ENCODE measurements at places on chromosomes 4 and X.

GRCh38 chrX:8887004-8887403, 85.8 kb upstream of the FAM9A start:
- DNase-seq, result no peak

- no peak for DNase-seq
These were observed 172.5 kb downstream of the HNRNPD start for GRCh38 chr4:82201303-82201702.

- DNase-seq, result no peak
These were observed 63.8 kb upstream of the STS start for GRCh38 chrX:7083468-7084396.

GRCh38 chr4:5412296-5412695, 296.1 kb downstream of the EVC2 start:
- peak; percentile 18 for DNase-seq

DNA sequence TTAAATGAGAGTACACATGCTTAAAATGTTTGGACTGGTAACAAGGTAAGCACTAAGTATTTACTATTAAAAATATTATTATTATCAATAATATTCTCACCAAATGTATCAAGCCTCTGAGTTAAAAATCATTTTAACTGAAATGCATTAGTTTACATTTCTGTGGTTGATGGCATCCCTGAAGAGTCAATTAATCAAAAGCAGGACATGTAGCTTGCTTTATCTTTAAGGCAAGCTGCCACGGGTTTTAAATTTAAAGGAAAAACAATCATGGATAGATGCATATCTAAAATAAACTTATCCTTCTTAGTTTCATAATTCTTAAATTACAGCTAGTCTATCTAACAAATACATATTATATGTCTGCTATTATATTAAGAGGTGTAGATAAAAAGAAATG, 584.8 kb upstream of the INTU start:
- no peak for DNase-seq

GRCh38 chrX:139930916-139931645, 1.8 kb downstream of the ATP11C start:
- DNase-seq, result no peak

DNA sequence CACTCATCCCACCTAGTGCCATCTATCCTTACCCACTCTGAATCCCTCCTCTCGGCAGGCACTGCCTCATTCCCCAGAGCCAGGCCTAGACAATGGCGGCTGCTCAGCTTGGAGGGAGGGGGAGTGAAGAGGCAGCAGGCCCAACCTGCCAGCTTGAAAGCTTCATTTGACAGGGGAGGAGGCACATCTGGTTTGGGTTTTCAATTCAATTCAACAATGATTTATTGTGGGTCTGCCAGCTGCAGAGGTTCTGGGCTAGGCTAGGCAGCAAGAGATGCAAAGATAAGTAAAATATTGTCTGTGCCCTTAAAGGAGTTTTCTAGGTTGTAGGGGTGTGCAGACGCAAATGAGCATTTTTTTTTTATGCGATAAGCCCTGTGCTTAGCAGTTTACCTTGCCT, 58.5 kb downstream of the RTL9 start:
- no peak for DNase-seq

DNA sequence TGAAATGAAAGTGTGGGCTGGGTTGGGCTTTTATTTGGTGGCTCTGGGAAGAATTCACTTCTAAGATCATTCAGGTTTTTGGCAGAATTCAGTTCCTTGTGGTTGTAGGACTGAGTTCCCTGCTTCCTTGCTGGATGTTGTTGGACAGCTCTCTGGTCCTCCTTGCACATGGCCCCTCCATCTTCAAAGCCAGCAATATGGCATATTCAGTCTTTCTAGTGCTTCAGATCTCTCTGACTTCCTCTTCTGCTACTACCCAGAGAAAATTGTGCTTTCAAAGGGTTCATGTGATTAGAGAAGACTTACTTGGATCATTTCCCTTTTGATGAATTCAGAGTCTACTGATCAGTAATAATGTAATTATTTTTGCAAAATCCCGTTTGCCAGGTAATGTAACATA, 12.8 kb upstream of the IGFBP7 start:
- no peak for DNase-seq

- no peak for DNase-seq
These were observed 294 bp downstream of the ATP8A1 start for GRCh38 chr4:42656679-42656943.

- no peak for DNase-seq
These were observed 66.6 kb downstream of the EDNRA start for GRCh38 chr4:147547314-147548056.

- DNase-seq, result no peak
These were observed 26.2 kb downstream of the FGFR3 start for GRCh38 chr4:1819284-1819683.

- no peak for DNase-seq
These were observed 45.2 kb upstream of the UNC5C start for GRCh38 chr4:95594013-95594412.

GRCh38 chr4:141233673-141234072, 13.0 kb downstream of the ZNF330 start:
- no peak for DNase-seq

DNA sequence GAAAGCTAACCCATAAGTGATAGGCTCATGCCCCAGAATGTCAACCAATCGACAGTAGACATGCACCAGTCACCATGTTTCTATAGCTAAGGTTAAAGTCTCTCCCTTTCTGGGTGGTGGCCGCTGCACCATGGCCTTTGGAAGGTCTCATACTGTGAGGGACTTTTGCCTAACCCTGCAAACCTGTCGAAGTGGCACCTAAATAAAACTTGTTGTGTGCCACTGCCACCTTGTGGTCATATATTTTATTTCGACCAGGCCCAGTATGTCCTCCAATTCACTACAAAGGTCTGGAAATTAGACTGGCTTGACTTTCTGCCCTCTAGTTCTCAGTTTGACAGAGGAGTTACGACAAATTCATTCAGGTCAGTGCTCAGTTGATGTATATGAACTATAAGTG, 163.1 kb downstream of the SMARCA1 start:
- no peak for DNase-seq

- DNase-seq, result no peak
These were observed 294.0 kb downstream of the CAMK2D start for GRCh38 chr4:113467581-113467980.

GRCh38 chrX:153387345-153387744, 13.8 kb downstream of the PNMA6E start:
- DNase-seq, result no peak

GRCh38 chr4:86788826-86789225, 60.4 kb downstream of the SLC10A6 start:
- no peak for DNase-seq

DNA sequence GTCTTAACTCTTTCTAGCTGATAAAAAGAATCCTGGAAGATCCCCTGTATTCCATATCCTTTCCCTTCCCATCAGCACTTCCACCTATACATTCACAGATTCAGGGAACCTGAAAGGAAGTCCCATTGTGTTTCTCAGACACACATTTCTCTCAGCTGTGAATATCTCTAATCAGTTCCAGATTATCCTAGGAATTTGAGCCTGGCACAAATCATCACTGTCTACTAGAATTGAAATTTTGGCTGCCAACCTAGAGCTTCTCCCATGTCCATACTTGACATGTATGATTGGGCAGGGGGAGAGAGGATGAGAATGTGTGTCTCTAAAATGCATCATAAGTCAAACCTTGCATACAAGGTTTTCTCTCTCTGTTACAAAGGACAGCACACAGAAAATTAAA, 53.1 kb downstream of the NDST3 start:
- DNase-seq, result no peak

DNA sequence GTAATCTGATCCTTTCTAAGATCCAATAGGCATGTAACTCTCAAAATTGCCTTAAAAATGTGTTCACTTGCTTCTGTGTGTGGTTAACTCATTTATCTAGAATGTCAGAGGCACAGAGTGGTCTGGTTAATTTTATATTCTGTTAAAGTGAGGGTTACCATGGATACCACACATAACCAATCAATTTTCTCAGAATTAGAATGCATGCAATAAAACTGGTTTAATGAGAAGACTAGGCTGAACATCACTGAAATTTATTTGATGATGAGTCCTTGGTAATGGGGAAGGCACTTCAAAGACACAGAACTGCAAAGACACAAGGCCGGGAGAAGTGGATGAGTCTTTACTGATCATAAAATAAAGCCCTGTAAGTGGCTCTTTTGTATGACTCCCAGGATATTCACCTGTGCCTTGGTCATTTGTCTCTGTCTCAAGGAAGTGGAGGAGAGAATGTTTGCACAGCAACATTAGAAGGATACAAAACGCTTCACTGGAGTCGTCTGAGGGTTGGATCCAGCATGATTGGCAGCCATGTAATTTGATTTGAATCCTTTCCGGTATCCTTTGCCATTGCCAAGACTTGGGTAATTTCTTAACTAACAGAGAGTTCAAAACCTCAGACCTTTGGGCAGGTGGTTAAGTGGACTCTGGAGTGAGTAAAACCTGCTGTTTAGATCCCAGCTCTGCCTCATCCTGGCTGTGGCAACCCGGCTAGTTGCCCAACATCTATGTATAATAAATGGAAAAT, 94.0 kb upstream of the RBPJ start:
- DNase-seq, result no peak

DNA sequence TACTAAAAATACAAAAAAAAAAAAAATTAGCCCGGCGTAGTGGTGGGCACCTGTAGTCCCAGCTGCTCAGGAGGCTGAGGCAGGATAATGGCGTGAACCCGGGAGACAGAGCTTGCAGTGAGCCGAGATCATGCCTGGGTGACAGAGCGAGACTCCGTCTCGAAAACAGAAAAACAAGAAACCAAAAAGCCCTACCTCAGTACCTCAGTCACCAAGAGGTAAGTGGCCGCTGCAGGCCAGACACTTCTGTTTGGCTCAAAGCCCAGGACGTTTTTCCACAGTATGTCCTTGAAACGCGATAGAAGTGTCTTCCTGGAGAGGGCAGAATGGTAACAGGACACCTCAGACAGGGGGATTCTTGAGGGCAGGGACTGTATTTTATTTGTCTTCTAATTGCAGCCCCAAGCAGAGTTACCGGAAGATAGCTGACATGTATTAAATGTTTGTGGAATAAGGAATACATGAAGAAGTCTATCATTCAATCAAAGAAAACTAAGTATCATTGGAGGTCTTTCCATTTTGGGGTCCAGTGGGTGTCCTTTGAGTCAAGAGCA, 63.6 kb downstream of the CLNK start:
- no peak for DNase-seq

DNA sequence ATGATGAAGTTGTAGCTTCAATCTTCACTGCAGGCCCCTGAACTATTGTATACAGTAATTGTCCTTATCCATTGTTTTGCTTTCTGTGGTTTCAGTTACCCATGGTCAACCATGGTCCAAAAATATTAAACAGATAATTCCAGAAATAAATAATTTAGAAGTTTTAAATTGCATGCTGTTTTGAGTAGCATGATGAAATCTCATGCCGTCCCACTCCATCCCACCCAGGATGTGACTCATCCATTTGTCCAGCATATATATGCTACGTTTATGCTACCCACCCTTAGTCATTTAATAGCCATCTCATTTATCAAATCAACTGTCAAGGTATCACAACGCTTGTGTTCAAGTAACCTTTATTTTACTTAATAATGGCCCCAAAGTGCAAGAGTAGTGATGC, 34.5 kb downstream of the IQCM start:
- DNase-seq, result no peak

GRCh38 chr4:1856943-1857699, 1.2 kb upstream of the LETM1 start:
- no peak for DNase-seq

DNA sequence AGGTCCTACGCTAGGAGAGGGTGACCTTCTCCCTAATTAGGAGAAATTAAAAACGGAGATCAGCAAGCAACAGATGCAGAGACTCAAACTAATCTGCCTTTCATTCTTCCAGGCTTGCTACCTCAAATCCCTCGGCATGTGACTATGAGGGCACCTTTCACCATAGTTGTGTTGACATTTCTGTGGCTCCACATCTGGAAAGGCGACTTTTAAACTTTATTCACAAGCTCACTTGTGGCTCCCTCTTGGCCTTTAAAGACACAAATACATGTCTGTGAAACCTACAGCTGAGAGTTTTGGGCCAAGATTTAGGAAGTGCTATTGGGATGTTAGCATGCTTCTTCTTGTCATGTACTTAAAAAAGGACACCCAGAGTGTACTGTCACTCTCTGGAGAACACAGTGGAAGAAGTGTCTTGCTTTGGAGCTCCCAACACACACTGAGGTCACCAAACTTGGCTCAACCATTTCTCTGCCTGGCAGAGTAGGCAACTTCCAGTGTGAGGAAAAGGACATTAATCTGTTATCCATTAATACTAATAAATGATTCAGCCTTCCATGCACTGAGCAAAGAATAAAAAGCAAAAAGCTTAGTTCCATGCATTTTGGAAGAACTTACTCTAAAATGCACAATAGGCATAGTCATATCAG, 60.1 kb downstream of the LDB2 start:
- no peak for DNase-seq

DNA sequence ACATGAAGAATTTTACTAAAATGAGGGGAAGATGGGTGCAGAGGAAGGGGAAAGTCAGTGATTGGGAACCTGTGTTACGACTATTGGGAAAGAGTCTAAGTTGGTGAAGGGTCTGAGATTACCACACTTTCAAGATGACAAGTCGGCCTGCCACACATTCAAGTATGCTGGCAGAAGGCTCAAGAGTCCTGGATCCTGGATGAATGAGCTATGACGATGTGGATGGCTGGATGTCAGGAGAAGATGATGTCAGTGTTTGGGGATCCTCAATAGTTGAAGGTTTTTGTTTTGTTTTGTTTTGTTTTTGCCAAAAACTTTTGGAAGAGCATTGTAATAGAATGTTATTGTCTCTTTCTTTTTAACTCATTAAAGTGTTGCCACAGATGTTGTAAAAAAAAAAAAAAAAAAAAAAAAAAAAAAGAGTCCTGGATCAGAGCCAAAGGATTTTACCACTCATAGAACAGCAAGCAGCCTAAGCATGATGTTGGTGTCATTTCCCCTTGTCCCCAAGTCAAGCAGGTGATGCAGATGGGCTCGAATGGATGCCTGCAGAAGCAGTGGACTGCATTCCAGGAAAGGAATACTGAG, 120.6 kb downstream of the REELD1 start:
- DNase-seq, result no peak

GRCh38 chrX:70322784-70323183, 32.9 kb downstream of the KIF4A start:
- DNase-seq, result no peak

GRCh38 chr4:189785257-189785656, 155.4 kb upstream of the FRG1 start:
- no peak for DNase-seq

DNA sequence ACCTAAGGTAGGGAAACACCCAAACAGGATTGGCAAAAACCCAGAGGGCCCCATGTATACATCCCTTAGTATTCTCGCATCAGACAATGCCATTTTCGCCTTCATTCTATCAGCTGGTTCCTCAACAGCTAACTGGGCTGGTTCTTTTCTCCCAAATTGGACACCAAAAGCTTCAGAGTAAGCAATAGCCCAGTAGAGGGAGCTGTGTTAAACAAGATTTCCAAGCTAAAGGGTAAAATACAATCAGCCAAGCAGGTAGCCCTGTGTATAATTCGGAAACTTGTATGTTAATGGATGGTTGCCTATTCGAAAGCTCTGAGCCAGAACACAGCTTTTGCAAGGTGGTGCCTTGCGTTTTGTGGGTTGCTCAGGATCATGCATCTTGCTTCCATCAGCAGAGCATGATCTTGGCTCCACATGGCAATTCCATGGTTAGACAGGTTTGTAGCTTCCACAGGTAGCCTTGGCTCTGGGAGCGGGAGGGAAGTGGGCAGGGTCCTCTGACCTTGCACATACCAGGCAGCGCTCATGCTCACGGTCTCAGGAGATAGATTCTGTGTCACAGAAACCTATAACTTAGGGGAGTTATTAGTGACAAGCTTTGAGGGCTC, 115.2 kb upstream of the LNX1 start:
- DNase-seq, result no peak

GRCh38 chr4:119082661-119083060, 53.0 kb upstream of the MYOZ2 start:
- no peak for DNase-seq

Data from type B pancreatic cell (in vitro differentiated cells).